ENCODE measurements at places on chromosomes 16 and 17.

DNA sequence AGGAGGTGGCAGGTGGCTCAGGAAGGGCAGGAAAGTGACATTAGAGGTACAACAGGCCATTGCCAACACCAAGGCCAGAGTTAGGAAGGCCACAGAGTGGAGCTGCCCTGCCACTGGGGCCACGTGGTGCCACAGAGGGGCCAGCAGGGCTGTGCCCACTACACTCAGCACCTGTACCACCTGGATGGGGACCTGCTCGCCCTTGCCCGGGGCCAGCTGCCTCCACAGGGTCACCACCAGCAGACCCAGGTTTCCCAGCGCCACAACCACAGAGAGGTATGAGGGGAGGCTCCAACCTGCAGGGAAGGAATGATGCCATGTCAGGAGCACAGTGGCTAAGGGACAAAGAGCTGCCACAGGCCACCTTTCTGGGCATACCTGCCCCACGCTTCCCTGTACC is 1.2 kb downstream of the SLC52A1 start:
- DNase-seq = no peak

GRCh38 chr17:45197108-45197507 is 24.6 kb upstream of the FMNL1 start:
- no peak for DNase-seq

GRCh38 chr17:65509032-65509431 is 52.4 kb downstream of the AXIN2 start:
- no peak for DNase-seq

GRCh38 chr16:70658921-70659320 is 12.6 kb downstream of the IL34 start:
- no peak for DNase-seq

DNA sequence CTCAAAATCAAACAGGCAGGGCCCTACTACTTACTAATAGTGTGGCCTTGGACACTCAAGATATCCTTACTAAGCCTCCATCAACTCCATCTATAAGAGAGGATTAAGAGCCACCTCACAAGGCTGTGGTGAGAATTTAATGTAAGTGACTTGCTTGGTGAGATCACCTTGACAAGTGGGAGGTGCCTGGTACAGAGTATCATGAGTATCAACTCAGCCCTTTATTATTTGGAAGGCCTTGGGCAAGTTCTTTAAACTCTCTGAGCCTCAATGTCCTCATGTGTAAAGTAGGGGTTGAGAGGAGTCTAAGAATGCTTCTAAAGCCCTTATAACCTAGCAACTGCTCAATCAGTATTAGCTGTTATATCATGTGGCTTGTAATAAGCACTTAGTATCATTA is 15.0 kb downstream of the THUMPD1 start:
- no peak for DNase-seq

GRCh38 chr17:1186214-1186820 is 6.5 kb upstream of the ABR start:
- no peak for DNase-seq

DNA sequence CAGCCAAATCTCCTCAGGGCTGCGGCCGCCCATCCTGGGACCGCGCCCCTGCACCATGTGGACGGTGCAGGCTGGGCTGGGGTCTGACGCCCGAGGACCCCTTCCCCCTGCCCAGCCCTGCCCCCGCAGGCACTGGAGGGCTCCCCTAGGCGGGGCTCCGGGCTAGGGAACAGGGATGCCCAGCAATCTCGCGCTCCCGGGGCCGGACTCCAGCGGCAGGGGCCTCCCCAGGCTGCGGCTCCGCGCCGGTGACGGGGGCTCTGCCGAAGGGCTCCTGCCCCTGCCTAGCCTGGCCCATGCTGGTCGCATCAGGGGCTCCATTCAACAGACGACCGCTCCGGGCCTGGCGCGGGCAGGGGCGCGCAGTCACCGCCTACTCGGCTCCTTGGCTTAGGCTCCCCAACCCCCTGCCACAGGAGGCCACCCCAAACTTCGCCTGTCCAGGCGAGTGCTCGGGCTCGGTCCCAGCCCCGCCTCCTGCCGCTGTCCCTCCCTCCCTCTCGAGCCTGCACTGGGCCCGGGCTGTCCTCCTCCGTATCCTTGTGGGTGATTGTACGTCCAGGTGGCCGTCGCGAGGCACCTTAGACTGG is 27.4 kb upstream of the ADORA2B start:
- no peak for DNase-seq

DNA sequence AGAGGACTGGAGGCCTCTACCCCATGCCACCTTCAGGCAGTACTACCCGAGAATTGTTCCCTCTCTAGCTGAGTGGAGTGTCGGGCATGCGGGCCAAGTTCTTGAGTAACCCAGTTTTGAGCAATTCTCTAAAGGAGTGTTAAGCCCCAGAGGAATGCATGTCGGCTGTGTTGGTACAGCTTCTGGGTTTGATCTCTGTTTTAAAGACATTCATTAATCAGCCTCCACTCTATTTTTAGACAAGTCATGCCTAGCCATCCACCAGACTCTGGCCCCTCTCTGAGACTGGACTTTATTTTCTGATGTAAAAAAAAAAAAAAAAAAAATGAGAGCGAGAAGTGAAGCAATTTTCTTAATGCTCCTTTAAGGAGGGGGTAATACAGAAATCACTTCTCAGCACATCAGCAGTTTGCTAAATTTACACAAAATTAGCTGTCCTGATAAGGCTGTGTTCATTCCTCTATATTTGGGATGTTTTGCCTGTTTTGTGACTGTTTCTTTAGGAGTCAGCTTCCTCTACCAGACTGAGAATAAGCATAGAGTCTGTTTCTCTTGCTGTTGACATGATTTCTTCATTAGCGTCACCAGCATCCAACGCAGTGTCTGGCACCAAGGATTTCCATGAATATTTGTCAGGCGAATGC is 88.7 kb downstream of the AXIN2 start:
- DNase-seq = no peak

GRCh38 chr17:64331931-64332493 is 58.6 kb downstream of the PECAM1 start:
- no peak for DNase-seq

DNA sequence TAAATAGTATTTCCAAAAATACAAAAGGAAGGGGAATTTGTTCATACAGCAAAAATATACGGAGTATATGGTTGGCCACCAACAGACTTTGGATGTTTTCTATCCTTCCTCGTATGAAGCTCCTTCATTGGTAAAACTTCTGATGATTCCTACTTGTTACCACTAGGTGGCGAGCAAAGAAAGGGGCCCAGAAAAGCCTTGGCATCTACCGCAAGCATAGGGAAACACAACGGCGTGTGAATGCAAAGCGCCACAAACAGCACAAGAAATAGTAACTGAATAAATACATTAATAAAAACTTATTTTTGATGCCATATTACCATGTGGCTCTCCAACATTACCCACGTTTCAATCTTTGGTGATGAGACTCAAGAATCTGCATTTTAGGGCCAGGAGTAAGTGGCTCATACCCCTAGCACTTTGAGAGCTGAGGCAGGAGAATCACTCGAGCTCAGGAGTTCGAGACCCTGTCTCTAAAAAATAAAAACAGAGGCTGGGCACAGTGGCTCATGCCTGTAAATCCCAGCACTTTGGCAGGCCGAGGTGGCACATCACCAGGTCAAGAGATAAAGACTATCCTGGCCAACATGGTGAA is 34.5 kb downstream of the YWHAE start:
- DNase-seq = peak; percentile 28

DNA sequence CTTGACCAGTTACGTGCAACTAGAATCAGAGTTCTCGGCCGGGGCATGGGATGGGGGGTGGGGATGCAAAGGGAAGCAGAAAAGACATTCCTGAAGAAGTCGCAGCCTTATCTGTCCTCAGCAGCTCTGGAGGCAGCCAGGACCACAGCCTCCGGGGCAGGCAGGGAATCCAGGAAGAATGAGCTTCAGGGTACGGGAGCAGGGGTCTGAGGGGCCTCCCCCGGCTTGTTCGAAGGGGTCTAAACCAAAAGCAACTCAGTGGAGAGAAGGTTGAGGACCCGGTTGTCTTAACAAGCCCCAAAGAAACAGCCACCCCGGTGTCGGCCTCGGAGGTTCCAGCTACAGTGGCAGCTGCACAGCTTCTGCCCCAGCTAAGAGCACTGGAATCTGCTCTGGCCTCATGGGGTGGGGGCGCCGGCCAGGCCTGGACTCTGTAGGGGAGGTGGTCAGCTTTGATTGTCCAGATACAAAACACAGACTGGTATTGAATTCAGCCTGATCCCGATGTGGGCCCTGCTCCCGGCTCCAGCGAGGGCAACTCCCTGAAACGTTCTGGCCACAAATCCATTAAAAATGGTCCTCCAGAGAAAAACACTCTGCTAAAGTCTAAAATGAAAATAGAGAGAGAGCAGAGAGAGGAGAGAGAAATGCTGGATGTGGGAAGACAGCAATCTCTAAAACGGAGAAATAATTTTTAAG is 7.7 kb downstream of the HOXB4 start:
- no peak for DNase-seq

- DNase-seq = no peak
These were observed 27.8 kb downstream of the MARCHF10 start for GRCh38 chr17:62780269-62780668.

GRCh38 chr16:54422569-54422978 is 136.0 kb upstream of the IRX3 start:
- no peak for DNase-seq

DNA sequence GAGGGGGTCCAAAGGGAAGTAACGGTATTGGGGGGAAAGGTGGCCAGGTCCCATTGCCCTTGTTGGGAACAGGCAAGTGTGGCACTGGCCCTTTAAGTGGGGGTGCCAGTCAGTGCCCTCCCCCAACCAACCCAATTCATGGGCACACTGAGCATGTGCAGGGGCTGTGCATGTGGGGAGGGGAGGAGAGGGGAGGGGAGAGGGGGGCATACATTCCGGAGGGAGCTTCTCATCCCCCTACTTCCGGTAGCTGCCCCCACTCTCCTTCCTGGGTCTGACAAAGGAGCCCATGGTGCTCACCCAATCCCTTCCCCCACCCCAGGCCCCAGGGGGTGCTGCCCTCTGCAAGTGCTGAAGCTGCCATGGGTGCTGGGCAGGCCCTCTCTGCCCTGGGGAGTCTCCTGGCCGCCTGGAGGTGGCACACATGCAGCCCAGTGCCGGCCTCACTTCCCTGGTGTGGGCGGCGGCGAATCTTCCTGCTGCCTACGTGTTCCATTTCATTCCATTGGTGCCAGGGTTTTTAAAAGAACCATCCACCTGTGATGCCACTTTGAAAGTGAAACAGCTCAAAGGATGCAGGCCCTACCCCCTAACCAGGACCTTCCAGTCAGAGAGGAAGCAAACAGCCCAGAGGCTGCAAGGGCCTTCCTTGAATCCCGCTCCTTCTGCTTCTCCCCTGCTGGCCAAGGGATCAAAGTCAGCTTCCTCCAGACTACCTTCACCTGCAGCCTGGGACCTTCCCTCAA is 11.0 kb downstream of the HEXIM2 start:
- no peak for DNase-seq
